ENCODE measurements at places on chromosomes 7 and 10.

- DNase-seq: no peak
These were observed 2.6 kb downstream of the PNLIPRP3 start for GRCh38 chr10:116430288-116430687.

GRCh38 chr10:74306227-74306982 lies 155.4 kb downstream of the ADK start:
- no peak for DNase-seq

- DNase-seq: no peak
These were observed 53.3 kb upstream of the FAM180A start for GRCh38 chr7:135801877-135802276.

DNA sequence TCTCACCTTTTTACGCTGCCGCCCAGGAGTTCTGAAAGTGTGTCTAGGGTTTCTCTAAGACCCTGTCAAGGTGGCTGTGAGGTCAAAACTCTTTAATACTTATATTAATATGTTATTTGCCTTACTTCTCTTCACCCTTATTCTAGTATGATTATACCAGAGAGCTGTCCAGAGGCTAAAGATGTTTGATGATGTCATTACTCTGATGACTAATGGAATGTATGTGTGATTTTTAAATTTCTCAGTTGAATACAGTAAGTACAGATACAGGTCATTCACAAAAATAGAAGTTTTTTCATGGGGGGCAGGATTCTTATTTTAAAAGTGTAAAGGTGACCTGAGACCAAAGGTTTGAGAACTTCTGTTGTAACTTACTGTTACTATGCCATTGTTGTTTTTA lies 150.6 kb upstream of the FOXP2 start:
- DNase-seq: no peak

GRCh38 chr7:92875719-92876118 lies 39.3 kb upstream of the CDK6 start:
- no peak for DNase-seq

DNA sequence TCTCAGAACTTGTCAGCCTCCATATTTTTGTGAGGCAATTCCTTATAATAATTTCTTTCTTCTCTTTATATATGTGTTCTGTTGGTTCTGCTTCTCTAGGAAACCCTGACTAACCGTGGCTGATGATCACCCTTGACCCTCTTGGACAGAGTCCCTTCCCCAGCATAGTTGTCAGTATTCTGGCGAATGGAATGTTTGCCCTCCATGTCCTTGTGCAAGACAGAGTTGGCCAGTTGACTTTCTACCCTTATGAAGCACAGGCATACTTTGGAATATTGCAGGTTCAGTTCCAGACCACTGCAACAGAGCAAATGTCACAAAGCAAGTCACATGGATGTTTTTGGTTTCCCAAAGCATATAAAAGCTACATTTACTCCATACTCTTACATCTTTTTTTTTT lies 297.7 kb upstream of the SHH start:
- DNase-seq: no peak

- DNase-seq: no peak
These were observed 669.2 kb downstream of the PCDH15 start for GRCh38 chr10:54131833-54132232.

DNA sequence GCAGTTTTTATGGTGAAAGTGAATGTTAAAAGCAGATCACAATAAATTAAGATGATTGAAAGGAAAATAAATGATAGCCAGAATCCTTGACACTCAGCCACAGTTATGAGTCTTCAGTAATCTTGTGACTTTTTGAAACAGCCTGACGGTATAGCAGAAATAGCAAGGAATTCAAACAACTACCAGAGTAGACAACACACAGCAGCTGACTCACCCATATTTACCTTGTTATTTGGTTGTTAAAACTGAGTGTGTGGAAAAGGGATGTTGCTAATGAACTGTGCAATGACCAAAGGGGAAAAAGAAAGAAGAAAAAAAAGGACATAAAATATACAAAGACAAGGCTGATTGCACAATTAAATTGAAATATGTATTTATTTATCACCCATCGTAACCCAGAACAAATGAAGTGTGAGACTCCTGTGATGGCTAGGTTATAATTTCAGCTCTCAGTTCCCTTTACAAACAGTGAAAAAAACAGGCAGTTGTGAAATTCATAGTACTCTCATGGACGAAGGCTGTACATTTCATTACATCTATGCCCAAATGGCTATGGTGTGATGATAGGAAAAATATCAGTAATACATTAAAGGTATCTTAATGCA lies 1023.0 kb upstream of the SORCS1 start:
- DNase-seq: no peak

DNA sequence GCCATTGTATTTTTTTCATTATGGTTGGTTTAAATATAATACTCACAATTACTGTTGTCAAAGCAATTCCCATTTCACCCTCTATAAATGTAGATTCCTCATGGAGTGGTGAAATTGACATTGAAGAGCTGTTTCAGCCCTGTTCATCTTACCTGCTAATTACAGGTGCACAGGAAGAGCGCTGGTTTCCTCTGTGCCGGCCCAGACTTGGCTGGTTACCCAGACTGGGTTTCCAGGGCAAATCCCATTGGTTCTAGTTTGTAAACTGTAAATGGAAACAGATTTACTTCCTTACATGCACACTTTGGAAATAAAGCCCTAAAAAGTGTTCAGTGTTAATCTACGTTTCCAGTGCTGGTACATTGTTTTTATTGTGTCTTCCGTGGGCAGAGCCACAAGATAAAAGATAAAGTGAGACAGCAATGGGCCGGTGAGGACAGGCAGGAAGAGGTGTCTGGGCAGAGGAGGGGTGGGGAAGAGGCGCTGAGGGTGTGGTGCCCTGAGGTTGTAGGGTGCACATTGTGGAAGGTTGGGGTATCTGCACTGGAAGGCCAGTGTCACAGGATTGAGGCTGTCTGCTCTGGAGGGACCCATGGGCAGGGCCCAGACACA lies 71.6 kb upstream of the ZPBP start:
- DNase-seq: no peak

Measured in omental fat pad (tissue), 4 donors.